ENCODE measurements at places on chromosomes 4 and X. TPM values are rescaled to one million over a fixed set of nuclear protein-coding genes. Genes with fewer than 3 reads are reported as not detected.

Gene PABPC1L2B
- not detected for total RNA-seq

Gene EXOC1L
- total RNA-seq: not detected

Gene MGARP
- total RNA-seq: 0.37 TPM

- DNase-seq: no peak
Observed at GRCh38 chr4:142367418-142368180, 478.5 kb downstream of the INPP4B start.

DNA sequence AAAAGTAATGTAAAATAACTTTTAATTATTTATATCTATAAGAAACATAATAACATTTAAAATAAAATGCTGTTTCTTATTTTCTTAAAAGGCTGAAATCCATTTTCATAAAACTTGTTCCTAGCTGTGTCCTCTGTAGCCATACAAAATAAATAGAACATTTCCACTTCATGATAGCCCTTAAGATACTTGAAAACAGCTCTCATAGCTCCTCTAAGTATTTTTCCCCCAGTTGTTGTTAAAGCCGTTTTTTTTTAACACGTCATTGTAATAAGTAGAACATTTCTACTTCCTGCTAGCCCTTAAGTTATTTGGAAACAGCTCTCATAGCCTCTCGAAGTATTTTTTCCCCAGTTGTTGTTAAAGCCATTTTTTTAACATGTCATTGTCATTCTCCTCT is 97.3 kb upstream of the SOX3 start:
- no peak for DNase-seq

- no peak for DNase-seq
Observed at GRCh38 chr4:6538575-6538974, 36.4 kb upstream of the MAN2B2 start.

Gene YIPF7
- not detected for total RNA-seq

DNA sequence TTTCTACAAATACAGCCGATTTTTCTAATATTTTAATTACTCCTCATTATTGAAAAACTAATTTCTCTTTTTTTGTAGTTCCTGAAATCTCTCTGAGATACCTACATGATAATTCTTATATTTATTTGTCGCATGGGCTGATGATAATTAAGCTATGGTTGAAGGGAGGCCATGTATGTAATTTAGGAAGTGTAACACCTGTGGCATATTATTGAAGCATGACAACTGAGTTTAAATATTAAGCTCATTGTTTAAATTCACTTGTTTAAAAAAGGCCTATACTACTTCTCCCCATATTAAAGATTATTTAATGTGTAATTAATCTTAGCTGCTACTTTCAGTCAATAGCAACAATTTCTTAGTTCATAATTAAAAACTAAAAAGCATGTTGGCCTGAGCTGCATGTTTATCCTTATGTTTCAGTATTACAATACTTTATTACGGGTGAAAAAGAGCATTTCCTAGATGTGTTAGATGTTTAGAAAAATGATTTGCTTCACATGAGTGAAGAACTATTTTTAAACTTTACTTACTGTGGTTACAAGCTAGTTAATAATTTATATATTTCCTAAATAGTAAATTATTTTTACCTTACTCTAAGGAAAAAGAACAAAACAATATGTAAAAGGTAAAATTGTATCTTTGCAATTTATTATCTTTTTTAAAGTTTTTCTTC is 122.4 kb downstream of the RAP1GDS1 start:
- DNase-seq: no peak

Gene MCF2
- 0.31 TPM for total RNA-seq

DNA sequence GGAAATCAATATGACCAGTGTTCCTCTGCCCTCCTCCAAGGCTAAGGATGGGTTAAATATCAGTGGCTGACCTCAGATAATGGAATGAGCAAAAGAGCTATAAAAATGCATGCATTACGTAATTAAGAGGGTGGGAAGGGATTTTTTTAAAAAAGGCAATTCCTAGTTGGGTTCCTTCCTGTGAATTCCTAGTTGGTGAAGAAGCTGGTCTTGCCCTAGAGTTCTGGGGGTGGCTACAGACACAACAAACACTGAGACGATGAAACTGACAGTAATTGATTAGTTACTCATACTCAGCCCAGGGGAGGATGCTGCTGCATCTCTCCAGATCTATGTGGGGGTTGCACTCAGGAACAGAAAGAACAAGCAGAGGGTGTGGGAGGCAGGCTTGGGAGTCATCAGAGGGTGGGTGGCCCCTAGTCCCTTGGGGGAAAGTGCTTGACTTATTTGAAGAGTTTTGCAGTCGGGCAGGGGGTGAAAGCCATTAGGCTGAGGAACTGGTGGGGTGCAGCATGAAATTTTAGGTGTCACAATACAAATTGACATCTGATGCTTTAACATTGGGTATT is 662.0 kb upstream of the FRG1 start:
- DNase-seq: no peak

DNA sequence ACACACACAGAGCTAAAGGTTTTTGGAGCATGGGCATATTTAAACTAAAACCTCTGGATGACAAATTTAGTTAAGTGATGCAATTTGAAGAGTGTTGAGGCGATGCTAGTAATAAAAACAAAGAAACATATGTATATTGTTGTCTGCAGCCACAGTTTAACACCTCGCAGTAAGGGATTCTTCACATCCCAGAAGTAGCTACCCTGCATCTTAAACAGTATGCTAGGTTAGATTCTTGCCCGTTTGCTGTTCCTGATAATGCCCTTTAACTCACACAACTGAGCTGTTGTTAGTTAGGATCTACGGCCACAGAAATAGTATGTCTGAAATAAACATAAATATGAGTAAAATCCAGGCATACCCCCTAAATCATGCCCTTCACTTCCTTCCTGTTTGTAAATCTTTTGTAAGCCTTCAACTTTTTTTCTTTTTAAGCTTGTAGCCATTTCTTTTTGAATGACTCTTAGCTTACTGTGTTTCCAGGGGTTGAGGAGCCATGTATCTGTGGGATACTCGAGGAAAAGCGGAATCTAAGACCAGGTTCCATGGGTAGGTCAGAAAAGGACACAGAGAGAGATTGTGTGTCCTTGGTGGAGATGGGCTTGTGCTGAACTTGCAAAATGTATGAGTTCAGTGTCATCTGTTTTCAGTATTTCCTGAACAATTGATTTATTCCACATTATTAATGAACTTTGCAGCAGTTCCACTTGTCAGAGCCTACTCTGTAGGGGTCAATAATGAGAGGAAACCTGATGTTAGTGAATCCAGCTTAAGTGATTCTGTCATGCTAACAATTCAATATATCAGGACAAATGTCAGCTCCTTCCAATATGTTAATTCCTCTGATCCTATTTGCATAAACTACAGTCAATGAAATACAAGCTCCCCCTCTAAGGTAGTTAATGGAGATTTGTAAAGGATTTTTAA is 349.6 kb downstream of the GPAT3 start:
- no peak for DNase-seq
